ENCODE measurements at places on chromosomes 2 and 18.

DNA sequence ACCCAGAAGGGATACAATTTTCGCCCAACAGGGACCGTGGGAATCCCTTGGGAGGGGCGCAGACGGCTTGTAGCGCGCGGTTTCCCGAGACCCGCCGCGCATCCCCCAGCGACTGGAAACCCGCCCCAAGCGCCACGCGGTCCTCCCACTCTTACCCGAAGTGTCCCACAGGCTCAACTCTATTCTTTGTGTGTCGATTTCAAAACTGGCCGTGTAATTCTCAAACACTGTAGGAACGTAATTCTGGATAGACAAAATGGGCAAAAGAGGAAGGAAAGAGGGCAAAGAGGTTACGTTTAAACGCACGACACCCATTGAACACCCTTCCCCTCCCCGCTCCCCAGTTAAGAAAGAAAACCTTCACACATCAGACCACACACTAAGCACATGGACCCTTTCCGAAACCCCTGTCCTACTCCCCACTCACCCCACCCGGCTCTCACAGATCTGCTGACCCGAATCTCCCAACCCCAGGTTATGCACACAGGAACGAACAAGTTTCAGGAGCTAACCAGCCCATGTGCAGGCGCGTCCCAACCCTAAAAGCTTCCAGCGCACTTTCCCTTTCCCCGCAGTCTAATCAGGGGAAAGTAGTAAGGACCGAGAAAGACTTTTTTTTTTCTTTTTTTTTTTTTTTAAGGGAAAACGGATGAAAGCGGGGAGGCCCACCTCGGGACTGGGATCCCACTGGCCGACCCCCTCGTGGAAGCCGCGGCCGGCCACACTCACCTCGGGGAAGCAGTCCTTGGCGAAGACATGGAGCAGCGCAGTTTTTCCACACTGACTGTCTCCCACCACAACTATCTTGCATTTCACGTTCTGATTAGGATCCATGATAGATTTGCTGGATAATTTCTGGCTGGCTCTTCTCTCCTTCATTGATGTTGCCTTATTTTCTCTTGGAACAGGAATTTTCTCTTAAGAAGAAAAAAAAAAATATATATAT, 655 bp downstream of the RND3 start:
- DNase-seq = no peak

- DNase-seq = no peak
Observed at GRCh38 chr2:86211033-86211795, 12.0 kb downstream of the MRPL35 start.

DNA sequence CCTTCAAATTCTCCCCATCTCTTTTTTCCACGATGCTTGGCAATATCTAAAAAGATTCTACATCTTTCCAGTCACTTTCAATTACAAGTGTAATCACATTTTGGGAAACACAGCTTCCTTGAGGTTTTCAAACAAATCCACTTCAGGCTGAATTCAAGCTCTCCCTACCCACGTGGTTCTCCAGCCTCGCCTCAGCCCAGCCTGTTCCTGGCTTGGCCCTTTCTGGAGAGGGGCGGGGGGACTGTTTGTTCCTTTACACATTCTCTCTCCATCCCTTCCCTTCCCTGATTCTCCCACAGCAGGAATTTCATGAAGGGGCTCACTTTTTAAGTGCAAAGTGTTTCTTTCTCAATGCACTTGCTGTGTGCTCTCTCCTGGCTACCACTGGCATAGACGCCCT, 226.3 kb upstream of the SOX11 start:
- DNase-seq = no peak

DNA sequence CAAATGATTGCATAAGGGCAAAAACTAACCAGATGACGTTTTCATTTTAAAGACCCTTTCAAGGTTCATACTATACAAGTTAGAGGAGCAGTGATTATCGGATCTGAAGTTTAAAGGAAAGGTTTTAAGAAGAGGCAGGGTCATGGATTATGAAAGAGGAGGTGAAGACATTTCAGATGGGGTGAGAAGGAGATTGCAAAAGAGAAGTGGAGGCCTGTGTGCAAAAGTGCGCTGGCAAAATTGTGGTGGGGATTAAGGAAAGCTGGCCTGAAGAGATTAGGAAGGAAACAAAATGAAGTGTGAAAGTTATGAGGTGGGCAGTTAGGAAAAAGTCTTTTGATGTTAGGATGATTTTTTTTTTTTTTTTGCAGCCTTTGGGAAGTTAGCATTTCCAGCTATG, 935.7 kb upstream of the FAM98A start:
- no peak for DNase-seq

DNA sequence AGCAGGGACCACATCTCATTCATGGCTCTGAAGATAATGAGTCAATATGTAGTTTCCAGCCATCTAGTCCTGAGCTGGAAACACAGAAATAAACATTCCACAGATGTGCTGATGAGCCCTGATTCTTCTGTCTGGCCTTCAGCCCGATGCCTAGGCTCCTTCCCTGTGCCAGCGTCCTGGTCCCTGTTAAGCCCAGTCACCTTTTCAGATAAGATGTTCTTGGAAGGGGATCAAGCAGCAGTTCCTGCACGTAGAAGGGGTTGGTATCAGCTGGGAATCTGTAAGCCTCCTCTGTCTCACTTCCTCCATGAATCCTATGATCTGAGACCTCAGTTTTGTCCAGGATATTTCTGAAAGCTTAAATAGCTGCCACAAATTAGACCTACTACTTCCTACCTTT, 149.3 kb downstream of the TTC32 start:
- no peak for DNase-seq

- no peak for DNase-seq
Observed at GRCh38 chr2:169300636-169301530, 61.5 kb downstream of the LRP2 start.

GRCh38 chr2:165002638-165003037, 47.3 kb upstream of the SLC38A11 start:
- no peak for DNase-seq

DNA sequence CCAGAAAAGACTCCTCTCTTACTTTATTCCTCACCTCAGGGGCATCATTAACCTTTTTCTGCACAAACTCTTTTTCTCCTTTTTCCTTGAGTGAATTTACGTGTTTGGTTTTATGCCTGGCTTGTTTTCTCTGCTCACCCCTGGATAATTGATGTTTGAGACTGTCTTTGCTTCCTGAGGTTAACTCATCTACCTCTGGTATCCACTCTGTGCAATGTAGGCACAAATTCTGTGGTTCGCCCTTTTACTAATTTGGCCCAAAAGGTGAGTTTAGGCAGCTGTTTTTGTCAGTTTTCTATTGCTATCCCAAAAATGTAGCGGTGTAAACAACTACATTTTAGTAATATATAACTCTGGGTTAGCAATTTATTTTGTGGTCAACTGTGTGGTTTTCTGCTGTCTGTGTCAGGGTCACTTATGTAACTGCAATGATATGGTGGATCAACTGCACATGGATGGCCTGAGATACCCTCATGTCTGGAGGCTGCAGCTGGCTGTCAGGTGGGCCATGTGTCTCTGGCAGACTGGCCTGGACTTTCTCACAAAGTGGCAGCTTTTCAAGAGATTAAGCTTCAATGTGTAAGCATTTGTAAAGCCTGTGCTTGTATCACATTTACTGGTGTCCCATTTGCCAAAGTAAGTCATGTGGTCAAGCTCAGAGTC, 329.7 kb downstream of the FSIP2 start:
- no peak for DNase-seq

GRCh38 chr2:171139860-171140259, 20.8 kb downstream of the TLK1 start:
- DNase-seq = no peak

DNA sequence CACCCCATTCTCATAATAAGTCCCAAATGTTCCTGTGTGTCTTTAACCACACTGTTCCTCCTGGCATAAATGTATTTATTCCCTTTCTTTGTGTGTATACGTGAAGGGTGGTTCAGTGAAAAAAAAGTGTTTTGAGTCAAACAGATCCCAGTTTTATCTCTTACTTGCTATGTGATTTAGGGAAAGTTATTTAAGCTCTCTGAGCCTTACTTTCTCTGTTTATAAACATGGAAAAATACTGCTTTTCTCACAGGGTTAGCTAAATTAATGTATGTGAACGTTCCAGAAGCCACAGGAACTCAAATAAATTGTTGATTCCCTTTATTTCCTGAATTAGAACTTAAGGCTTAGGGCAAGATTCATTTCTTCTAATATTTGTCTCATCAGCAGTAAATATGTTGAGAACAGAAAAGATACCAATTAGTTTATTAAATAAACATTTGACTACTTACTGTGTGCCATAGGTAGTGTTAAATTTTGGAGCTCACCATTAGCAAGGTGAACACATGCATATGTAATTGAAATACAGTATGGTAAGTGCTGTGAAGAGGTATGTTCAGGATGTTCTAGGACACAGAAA, 33.2 kb downstream of the RALBP1 start:
- no peak for DNase-seq

DNA sequence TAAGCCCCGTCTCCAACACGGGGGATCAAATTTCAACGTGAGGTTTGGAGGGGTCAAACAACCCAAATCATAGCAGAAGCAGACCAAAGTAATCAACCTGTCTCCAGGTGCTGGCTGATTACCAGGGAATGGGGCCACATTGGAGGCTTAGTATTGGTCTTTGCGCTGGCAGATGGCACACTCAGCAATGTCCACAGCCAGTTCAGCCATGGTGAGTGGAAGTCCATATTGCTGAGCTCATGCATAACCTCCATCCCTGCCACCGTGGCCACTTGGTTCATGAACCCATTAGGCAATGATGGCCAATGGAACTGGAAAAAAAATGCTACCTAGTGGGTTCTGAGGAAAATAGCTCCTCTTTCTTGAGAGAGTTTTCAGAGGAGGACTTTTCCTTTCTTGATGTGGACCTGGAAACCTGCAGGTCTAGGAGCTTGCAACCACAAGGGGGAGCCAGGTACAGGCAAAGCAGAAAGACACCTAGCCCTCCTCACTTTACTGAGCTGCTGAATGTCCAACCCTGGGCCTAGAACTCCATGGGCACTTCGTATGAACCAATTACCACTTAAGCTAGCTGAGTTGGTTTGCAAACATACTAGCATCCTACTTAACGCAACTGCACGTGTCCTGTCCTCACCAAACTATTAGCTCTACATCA, 128.0 kb upstream of the GYPC start:
- peak; percentile 28 for DNase-seq

DNA sequence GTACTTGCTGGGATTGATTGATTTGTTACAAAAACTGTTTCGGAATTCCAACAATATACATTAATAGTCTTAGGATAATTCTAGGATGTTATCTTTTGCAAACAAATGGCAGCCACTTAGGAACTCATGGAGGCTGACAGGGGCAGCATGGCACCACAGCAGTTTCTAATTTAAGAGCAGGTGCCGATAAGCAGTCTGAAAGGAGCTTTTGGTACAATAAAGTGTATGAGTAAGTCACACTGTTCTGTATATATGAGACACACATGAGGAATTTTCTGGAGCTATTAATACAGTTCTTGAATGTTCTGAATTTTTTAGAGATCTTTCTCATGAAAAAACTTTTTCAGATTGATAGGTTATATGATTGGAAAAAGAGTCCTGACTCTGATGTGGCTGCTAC, 52.2 kb downstream of the EIF5B start:
- no peak for DNase-seq

DNA sequence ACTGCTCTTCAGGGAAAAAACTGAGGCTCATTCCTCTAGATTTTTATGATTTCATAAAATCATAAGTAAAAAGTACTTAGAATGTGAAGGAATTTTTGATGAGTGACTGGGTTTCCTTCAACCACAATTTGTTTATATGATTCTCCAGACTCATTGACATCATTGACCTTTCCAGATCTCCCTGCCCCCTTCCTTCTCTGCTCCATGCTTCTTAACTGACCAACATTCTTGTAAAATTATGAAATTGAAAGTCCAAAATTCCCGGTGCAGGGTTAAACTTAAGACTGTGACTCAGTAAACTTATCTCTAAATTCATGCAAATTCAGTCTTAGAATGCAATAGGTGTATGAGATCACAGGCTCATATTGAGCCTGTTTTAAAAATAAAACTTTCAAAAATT, 648.9 kb downstream of the TDRD15 start:
- DNase-seq = no peak

DNA sequence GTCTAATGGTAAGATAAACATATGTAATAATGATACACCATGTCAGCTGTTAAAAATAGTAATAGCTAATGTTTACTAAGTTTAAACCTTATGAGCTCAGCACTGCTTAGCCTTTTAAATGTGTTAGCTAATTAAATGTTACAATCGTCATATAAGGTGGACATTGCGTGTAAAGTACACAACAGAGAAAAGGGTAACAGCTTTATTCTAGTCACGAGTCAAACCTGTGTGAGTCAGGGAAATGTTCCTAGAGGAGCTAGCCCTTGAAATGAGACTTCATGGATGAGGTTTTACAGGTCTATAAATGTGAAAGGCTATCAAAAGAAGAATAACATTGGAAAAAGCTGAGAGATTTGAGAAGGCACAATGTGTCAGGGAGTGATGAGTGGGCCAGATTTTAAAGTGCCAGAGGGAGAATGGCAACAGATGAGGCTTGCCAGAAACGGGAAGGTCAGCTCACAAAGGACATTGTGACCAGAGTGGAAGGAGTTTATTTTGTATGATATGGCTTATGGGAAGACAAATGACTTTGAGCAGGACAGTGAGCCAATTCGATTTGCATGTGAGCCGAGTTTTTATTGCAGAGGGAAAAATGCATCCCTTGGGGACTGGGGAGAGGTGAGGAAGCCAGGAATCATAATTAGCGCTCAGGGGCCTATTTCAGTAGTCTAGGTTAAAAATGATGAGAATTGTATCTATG, 276.3 kb downstream of the CTNNA2 start:
- DNase-seq = no peak

DNA sequence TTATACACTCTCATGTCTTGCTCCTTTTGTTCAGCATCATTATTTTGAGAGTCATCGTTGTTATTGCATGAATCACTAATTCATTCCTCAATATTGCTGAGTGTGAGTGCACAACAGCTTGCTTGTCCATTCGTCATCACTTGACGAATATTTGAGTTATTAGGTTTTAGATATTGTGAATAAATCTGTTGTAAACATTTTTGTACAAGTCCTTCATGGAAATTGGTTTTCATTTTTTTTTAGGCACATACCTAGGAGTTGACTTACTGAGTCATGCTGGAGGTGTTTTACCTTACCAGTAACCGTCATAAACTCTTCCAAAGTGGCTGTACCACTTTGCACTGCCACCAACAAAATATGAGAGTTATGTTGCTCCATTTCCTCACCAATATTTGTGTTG, 84.2 kb upstream of the NCK2 start:
- no peak for DNase-seq

- DNase-seq = no peak
Observed at GRCh38 chr2:194104687-194105086, 1552.3 kb upstream of the SLC39A10 start.

GRCh38 chr2:137870682-137871081, 93.6 kb upstream of the HNMT start:
- no peak for DNase-seq
